H7 (cell line): ENCODE measurements at places on chromosomes 6 and 20.

- no peak for DNase-seq
These were observed 136.0 kb downstream of the HFE start for GRCh38 chr6:26223228-26223627.

GRCh38 chr6:72363844-72364740 is 257.8 kb upstream of the KCNQ5 start:
- no peak for DNase-seq

DNA sequence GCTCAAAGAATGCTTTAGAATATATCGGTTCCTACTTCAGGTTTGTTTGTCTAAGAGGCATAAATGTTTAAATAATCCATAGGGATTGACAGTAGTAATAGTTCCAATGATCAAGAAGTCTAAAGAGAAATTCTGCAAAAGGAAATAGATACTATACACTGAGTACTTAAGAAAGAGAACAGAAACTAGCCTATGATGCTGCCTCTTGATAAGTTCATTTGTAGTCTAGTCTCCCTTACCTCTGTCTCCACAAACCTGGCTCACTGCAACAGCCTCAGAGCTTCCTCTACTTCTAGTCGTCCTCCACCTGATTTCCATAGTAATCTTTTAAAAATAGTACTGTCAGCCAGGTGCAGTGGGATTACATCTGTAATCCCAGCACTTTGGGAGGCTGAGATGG is 511.8 kb downstream of the LMBRD1 start:
- DNase-seq = no peak

- DNase-seq = no peak
These were observed 216.4 kb downstream of the DLL1 start for GRCh38 chr6:170074435-170074834.

GRCh38 chr6:115668211-115668610 is 392.5 kb downstream of the FRK start:
- no peak for DNase-seq

DNA sequence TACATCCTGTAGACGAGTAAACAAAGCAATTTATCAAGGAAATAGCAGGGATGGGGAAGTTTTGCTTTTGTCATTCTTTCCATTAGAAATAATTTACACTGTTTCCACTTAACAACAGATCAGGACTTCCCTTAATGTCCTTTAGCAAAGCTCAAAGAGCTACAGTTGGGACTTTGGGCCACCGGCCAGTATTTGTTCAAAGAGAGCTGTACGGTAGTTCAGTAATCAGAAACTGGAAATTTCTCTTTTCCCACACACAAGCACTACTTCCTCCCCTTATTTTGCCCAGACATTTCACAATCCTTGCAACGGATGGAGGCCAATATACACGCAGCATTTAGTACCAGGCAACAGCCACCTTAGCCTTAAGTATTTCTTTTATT is 12.1 kb upstream of the HINT3 start:
- DNase-seq = no peak

DNA sequence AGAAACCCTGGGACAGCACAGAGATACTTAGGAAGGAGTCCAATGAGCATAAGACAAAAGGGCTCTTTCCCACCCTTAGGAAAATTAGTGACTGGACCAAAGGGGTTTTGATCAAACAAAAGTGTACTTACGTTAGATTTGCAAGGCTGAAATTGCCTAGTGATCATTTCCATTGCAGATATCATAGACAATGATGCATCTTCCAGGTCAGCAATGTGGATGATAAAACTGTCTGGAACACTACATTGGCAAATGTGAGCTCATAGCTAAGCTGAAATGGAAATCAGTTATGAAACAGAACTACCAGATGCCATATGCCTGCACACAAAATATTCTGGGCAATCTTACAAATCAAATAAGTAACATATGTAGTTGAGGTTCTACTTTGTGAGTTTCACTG is 34.0 kb downstream of the LY86 start:
- no peak for DNase-seq

DNA sequence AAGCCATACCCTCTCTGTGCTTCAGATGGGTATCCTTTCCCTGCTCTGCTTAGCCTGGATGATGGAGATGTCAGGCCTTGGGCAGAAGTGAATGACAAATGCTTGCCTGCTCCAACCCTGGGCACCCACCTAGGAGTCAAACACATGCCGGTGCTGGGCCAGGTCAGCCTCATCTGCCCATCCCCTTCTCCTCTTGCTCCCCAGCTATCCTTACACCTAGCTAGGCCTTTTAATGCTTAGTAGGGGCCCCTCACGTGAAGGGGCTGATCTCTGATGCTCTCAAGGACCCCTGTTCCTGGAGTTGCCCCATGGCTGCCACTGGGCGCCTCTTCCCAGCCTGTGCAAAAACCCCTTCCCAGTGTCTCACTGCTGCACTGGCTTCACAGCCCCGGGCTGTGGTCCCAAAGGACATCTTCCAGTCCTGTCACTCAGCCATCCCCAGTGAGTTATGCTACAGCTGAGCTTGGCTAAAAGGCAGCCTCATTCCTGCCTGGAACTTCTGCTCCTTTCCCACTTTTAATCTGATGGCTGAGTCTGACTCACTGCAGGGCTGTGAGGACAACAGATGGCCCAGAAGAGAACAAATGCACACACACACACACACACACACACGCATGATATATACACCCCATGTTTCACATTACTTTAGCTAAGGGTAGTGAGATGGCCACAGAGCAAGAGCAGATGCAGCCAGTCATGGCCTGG is 12.8 kb upstream of the SDCBP2 start:
- no peak for DNase-seq

DNA sequence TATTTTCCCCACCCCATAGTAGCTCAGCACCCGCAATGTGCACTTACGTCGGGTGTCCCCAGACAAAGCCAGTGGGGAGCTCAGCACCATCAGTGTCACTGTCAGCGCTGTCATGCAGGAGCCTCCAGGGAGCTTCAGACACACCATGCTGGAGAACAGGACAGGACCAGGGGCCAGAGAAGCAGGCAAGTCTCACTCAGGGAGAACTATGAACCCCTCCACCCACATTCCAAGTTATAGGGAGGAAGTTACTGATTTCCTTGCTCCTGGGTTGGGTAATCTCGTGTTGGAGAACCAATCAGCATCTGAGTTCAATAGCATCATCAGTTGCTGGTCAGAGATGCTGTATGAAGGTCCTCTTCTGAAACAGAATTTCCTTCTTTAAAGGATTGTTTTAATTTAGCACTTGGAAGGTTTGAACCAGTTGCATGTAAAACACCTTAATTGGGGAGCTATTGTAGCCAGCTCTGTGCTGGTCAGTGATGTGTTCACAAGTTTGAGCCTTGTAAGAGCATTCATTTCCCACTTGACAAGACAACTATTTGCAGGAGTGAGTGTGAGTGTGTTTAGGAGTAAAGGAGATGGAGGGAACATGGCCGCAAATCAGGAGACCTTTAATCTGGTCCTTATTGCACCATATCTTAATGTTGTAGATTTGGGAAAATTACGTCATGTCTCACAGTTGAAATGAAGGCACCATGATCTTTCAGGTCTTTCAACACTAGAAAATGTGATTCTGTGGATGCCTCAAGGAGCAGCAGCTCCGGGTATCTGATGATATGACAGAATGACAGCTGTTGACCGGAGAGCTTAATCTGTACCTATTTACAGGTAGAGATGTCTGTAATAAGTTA is at the start of gene HLA-DRB1:
Gene HLA-DRB1, minus strand, starts transcription at position 253 of the 854 bp plus-strand sequence. Its CDS starts 106 bp downstream, at position 147.
- peak; percentile 33 for DNase-seq

GRCh38 chr6:53398247-53399026 is 49.7 kb upstream of the ELOVL5 start:
- DNase-seq = no peak

DNA sequence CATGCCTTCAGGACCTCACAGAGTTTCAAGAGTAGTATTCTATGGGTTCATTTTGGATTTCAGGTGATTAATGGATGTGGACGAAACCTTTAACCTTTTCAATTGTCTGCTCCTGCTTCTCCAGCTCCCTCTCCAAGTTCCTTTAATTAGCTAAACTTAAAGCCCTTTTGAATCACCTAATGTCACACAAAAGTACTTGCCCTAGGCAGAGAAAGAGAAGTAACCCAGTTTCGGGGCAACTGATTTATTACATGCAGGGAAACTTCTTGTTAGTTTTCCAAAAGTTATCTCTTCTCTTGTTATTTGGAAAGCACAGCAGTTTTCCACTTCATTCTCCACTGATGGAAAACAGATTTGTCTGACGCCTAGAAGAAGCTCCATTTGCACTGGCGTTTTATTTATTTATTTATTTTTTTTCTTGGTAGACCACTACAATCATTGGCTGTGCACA is 407.7 kb upstream of the JARID2 start:
- DNase-seq = no peak

DNA sequence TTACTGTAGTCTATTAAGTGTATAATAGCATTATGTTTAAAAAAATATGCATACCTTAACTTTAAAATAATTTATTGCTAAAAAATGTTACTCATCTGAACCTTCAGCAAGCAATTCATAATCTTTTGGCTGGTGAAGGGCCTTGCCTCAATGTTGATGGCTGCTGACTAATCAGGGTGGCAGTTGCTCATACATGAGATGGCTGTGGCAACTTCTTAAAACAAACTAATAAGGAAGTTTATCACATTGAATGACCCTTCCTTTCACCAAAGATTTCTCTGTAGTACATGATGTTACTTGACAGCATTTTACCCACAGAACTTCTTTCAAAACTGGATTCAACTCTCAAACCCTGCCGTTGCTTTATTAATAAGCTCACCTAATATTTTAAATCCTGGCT is 84.0 kb downstream of the TASP1 start:
- no peak for DNase-seq

GRCh38 chr20:31560094-31560745 is 44.9 kb upstream of the ID1 start:
- DNase-seq = peak; percentile 89

- no peak for DNase-seq
These were observed 421.1 kb downstream of the CD109 start for GRCh38 chr6:74117113-74117512.

- DNase-seq = peak; percentile 95
These were observed 49.4 kb upstream of the PTPN1 start for GRCh38 chr20:50460608-50461267.

GRCh38 chr6:11921017-11921438 is 91.1 kb upstream of the HIVEP1 start:
- peak; percentile 22 for DNase-seq

DNA sequence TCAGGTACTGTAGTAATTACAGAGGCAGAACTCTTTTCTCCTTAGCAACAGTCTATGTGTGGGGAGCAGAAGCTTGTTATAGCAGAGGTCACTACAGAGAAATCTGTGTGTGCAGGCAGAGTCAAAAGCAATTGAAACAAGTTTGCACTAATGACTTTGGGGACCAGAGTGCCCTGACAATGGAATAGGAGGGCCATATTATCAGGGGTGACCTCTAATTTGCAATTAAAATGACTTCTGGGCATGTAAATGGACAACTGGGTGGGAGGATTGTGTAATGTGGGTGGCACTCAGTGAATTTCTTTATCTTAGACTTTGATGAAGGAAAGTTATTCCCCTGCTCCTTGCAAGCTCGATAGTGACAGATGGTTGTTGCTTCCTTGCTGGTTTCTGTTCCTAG is 127.2 kb downstream of the PLCB4 start:
- no peak for DNase-seq

- DNase-seq = no peak
These were observed 17.0 kb downstream of the ADGRB3 start for GRCh38 chr6:68652117-68652536.

DNA sequence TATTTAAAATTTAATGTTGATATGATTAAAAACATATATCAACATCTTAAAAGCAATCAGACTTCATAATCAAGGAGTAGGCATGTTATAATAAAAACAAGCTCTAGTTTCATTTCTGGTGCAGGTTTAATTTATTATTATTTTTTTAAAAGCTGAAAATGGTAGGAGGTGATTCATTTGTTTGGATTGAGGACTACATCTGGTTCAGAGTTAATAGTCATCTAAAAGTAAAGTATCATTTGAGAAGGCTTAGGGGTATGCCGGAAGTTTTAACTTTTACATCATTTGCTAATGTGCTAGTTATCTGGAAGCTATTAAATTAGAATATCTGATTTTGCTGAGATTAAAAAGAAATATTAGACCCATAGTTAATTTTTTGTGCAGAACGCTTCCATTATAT is 169.5 kb upstream of the LAMA2 start:
- DNase-seq = no peak

DNA sequence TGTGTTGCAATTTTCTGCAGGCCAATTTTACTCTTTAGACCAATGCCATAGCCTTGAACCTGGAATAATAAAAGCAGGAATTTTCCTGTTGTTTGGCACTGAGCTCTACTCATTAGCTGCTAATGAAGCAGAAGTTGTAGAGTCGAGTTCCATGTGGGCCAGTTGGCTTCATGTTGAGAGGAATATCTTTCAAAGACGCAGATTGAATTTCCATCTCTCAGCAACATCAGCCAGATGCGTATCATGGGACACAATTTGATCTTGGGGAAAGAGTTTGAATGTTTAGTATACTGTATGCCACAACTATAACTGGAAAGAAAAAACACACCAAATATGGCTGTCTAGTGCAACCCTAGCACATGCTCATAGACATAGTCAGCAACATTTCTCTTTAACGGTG is 259.6 kb downstream of the BCKDHB start:
- no peak for DNase-seq

- no peak for DNase-seq
These were observed 52.8 kb downstream of the MYB start for GRCh38 chr6:135233686-135234491.

DNA sequence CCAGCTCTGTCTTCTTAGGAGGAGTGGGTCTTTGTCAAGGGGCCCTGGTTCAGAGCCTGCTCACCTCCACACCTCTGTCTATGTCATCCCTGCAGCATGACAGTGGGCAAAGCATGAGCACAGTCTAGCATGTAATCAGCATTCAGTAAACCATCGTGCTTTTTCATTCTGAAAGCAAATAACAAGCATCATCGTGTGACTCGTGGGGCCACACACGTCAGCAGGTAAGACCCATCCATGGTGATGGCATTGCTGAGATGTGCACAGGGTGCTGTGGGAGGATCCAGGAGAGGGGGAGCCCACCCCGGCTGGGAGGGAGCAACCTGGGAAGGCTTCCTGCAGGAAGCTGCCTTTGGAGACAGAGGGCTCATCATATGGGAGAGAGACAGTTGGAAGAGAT is 106.7 kb downstream of the TMEM242 start:
- no peak for DNase-seq

DNA sequence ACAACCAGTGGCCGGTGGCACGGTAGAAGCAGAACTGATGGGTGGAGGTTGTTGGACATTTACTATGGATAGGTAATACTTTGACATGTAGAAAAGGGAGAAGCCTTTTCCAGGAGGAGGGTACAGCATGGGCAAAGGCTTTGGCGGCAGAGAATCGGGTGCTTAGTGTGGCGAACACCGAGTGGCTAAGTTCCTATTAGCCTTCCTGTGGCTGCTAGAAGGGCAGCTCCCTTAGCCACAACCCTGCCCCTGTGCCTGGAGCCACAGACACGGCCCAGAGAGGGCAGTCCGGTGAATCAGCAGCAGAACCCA is 37.9 kb upstream of the TGM2 start:
- DNase-seq = no peak

- peak; percentile 67 for DNase-seq
These were observed at the start of gene WFDC10A for GRCh38 chr20:45629496-45630100. TSS of gene WFDC10A (plus strand) at chr20:45629739. CDS start at chr20:45629814, 75 bp downstream.
